CD4-positive, alpha-beta T cell treated with Interferon alpha-2 for 1 hour (primary cell): ENCODE measurements at places on chromosomes 4 and X.

DNA sequence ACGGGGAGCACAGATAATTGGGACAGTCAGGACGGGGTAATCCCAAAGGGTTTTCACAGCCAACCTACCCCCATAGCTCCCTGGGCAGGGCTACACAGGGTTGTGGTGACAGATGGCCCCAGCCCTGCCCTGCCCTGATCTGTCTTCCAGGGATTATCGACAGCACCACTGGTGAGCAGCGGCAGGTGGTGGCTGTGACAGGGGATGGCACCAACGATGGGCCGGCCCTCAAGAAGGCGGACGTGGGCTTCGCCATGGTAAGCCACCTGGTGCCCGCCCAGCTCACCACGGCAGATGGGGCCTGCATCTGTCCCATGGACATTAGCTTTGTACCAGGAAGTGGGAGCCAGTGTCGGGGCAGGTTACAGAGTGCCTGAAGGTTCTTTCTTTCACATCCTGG, 39.3 kb downstream of the ATP2B3 start:
- DNase-seq: no peak

DNA sequence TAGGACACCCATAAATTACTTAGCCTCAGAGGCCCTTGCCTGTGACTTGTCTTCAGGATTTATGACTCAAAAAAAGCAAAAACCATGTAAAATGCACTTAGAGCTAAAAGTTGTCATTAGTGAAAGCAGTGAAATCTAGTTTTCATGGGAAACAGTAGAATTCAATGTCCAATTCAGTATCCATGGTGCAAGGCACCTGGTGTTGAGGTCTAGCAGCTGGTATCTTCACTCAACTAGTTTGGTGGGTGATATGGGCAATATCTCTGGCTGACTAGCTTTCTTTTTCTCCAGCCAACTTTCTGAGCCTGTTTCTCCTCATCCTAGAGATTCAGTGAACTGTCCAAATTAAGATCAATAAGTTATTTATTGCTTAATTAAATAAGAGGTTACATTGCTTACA, 229.8 kb upstream of the NDST4 start:
- no peak for DNase-seq

DNA sequence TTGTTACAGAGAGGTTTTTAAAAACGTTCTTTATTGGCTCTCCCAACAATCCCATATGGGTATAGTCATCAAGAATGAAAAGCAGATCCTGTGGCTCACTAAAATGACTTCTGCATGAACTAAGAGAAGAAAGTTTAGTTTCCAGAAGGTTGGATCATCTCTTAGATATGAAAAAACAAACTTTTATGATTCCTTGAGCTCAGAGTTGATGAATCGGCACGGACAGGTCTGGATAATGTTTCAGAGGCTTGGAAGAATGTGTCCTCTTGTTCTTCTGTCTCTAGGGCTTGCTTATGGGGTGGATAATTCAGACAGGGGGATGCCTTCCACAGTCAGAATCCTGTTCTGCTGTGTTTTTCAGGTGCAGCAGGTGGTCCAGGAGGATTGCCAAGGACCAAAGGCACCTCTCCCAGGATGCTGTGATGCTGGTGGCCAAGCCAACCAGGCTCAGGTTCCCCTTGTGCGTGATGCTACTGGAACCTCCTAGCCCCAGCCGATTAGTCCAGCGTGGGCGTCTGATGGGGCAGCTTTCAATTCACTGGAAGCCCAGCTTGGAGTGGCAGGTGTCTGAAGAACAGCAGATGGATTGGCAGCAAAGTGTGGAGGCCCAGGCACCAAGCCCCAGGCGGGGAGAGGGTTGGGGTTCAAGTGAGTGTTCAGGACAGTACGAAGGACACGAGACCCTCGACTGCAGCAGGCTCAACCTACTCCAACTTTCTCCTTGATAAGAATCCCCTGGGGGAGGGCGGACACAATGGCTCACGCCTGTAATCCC, 30.3 kb downstream of the CCKAR start:
- DNase-seq: no peak

DNA sequence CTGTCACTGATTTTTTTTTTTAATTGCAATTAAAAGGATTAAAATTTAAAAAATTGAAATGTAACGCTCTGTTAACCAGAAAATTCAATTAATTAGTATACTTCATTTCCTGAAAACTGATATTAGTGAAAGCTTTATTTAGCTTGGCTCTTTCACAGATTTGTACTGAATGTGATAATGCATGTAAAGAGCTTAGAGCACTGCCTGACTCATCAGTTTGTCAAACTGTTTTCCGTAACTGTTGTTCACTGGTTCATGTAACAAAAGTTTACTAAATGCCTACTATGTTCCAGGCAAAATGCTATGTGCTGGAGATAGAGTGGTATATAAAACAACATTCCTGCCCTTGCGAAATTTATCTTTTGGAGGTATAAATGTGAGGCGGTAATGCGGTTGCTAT, 471.7 kb downstream of the SH2D1A start:
- DNase-seq: no peak

DNA sequence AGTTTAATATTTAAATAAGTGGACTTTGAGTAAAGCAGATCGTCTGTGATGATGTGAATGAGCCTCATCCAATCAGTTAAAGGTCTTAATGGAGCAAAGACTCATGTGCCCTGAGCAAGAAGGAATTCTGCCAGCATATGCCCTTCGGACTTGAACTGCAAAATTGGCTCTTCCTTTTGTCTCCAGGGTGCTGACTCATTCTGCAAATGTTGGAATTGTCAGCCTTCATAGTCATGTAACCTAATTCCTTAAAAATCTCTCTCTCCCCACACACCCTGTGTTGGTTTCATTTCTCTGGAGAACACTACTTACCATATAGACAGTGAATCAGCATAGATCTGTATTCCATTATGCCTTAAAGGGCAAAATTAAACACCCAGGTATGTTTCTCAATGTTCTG, 609.8 kb upstream of the GALNTL6 start:
- DNase-seq: no peak

GRCh38 chrX:70500826-70501225, 56.2 kb downstream of the DLG3 start:
- no peak for DNase-seq

- no peak for DNase-seq
Observed at GRCh38 chr4:148341980-148342800, 100.0 kb downstream of the NR3C2 start.

GRCh38 chrX:133530960-133531359, 115.7 kb upstream of the GPC4 start:
- DNase-seq: no peak

DNA sequence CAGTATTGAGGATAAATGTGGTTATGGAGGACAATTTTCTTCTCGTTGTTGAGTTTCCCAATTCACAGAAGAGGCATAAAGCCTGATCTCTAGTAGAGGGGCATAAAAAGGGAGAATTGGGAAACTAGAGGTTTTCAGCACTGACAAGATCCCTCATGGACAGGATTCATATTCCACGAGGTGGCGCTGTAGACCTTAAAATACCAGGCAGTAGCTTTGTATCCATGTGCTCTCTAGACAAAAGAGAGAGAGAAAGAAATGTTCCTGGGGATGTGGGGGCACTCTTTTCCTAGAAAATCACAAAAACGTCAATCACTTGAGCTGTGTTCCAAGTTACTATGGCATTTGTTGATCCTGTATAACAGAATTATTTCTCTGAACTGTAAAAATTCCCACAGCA, 128.3 kb downstream of the MAGEE1 start:
- no peak for DNase-seq

DNA sequence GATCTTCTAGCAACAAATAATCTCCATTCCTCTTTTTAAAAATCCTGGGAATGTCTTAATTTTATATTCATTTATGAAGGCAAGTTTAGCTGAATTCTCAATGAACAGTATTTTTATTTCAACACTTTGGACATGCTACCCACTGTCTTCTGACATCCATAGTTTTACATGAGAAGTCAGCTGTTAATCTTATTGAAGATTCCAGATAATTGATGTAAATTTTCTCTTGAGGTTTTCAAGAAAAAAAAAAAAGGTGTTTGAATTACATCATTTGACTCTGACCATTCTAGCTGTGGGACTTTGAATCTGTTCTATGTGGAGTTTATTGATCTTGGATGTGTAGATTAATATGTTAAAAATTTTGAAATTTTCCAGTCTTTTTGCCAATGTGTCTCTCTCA, 28.0 kb downstream of the PDHA2 start:
- no peak for DNase-seq

GRCh38 chr4:633406-633805, 8.0 kb downstream of the PDE6B start:
- DNase-seq: no peak

GRCh38 chr4:103634236-103634635, 85.5 kb downstream of the TACR3 start:
- DNase-seq: no peak

GRCh38 chr4:20859097-20859781, 159.0 kb downstream of the PACRGL start:
- no peak for DNase-seq

DNA sequence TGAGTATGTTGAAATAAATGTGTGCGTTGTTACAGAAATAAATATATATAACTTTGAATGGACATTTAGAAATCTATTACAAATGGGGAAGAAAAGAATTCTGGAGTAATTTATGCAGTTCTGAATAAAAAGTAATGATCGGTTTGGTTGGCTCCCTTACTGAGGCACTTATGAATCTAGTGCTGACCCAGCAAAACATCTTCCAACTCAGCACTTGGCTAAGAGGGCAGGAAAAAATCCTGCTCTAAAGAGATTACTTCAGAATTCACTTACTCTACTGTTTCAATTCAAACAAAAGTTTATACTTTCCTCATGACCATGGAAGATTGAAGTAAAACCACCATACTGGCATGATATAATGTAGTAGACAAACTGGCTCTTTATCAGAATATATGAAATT, 123.9 kb upstream of the RXFP1 start:
- no peak for DNase-seq

- no peak for DNase-seq
Observed at GRCh38 chr4:4392501-4393183, 5.7 kb downstream of the NSG1 start.

DNA sequence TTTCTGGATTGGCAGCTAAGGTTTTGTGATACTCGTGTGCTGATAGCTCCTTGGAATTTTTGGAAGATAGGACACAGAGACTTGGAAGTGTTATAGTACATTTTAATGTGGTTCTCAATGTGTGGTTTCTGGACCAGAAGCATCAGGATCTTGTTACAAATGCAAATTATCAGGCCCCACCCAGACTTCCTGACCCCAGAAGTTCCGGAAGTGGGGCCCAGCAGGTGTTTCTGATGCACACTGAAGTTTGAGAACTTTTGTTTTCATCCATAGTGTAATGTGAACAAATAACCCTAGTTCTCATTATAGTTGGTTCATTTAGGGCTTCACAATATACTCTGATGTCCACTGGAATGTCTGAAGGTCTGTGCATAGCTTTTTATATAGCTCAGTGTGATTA, 49.6 kb downstream of the LAMP2 start:
- peak; percentile 2 for DNase-seq

GRCh38 chrX:48794340-48794910, 7.4 kb upstream of the HDAC6 start:
- no peak for DNase-seq

- DNase-seq: no peak
Observed at GRCh38 chr4:183765251-183765911, 106.3 kb downstream of the TRAPPC11 start.

GRCh38 chrX:130637591-130637990, 235.8 kb downstream of the RBMX2 start:
- DNase-seq: no peak

- DNase-seq: no peak
Observed at GRCh38 chr4:98572697-98573096, 85.7 kb downstream of the TSPAN5 start.

GRCh38 chr4:91108751-91109150, 981.6 kb downstream of the CCSER1 start:
- DNase-seq: no peak

- no peak for DNase-seq
Observed at GRCh38 chr4:126701756-126702155, 931.0 kb upstream of the INTU start.

GRCh38 chr4:38030023-38030422, 69.8 kb downstream of the PTTG2 start:
- DNase-seq: no peak

DNA sequence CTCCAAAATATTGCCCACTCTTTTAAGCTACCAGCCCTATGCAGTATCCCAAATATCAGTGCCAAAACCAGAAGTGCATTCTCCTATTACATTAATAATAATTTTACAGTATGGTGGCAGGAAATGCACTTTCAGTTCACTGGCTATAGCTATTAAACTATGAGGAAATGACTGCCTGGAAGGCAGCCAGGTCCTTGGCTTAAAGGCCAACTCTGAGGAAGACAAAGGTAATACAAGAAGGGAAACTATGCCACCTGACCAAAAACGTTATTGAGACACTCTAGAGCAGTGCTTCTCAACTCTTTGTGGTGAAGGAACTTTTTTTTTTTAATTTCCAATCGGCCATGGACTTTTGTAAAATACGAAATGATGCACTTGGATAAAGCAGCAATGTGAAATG, 133.6 kb upstream of the VAMP7 start:
- DNase-seq: no peak

DNA sequence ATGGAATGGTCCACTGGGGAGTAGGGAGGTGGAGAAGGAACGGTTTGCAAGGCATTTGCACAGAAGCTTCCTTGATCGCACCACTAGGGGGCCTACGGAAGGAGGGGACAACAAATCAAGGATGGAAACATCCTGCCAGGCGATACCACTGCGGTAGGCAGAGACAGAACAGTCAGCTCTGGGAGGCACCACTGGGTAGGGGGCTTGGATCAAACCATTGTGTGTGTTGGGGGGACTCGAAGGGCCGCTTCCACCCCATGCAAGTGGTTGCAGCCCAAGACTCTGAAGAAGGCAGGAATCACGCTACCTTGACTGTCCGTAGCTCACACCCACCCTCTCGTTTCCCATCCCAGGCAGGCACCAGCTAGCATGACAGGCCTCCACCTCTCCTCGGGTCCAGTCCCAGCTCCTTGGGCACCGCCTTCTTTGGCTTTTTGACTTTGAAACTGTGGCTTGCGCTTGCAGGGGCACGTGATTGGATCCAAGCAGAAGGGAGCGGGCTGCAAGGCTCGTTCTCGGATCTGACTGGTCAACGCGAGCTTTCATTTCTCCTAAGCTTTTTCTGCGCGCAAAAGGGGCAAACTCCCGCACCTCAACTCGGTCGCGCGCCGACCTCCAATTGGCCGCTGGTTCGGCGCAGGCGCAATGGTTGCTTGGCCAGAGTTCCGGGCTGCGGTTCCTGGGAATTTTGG, 28.4 kb downstream of the GAGE1 start:
- DNase-seq: peak; percentile 22

DNA sequence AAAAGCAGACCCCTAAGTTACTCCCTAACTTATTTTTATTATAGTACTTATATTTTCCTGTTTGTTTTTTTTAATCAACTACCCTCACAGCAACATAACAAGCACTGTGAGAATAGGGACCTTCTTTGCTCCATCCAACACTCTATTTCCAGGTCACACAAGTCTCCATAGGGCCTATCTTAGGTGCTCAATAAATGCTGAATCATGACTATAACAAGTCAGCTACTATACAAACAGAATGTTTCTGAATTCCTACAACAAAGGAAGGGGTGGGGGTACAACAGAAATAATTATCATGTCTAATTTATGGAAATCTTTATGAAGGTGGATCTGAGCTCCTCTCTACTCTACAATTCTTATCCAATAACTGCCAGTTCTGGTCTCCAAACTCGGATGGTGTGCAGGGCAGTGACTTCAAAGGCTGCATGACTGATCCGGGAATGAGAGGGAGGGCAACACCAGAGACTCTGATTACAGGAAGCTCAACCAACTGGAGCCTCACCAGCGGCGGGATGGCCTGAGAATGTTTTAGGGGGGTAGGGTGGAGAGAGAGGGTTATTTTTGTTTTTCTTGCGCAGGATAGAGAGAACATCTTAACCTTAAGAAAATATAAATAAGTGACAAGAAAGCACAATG, 71.1 kb downstream of the HADH start:
- no peak for DNase-seq
